Occipital lobe (tissue), 3 donors: ENCODE measurements at places on chromosomes 1 and 21.
A peak's percentile ranks its signal among the peaks of the same experiment; 100 is the strongest.

DNA sequence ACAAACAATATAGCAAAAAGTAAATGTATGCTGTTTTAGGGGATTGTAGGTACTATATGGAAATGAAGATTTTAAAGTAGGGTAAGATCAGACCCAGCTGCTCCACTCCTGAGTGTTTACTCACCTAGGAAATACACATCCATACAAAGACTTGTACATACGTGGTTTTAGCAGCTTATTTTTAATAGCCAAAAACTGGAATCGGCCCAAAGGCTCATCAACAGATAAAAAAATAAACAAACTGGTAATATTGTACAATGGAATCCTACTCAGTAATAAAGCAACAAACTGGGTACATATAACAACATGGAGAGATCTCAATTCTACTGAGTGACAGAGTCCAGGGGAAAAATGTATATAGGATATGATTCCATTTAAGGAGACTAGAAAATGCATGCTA is 179.2 kb upstream of the TMEM51 start:
- no peak for DNase-seq

DNA sequence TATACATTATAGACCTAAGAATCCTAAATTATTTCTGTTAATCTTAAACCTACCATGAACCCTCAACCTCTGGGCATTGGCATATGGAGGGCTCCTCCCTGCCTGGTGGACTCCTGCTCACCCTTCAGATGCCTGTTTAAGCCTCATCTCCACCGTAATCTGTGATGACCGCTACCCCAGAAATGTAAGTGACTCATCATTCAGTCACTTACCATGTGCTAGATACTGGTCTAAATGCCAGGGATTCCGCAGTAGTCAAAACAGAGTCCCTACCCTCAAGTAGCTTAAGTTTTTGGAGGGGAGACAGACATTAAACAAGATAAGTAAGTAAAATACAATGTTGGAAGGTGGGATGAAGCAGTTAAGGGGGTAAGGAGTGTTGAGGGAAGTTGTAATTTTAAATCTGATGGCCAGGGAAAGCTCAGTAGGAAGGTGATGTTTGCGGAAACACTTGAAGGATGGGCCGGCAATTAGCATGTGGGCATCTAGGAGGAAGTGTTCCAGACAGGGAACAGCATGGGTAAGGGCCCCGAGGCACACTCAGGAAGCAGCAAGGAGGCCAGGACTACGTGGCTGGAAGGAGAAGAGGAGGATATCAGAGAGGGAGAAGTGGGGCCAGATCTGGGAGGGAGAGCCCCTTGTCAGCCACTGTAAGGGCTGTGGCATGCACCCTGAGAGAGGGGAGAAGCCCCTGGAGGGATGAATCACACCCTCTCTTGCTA is 141.7 kb upstream of the HOOK1 start:
- DNase-seq: no peak

DNA sequence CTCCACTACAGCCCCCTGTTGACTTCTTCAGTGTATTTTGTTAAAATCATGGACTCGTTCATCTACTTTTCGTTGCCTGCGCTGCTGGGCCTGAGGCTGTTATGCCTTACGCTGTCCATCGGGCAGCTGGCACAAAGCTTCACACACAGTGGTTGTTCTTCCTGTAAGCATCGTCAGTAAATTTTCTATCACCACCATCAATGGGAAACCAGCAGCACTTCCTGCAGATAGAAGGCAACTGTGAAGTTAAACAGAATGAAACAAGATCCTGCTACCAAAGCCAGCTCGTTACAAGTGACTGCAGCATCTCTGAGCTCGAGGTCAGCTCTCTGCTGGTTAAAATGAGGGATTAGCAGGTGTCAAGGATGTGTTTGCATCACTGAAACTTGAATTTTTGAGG is 21.9 kb upstream of the PADI6 start:
- DNase-seq: no peak

- no peak for DNase-seq
Measured at GRCh38 chr1:38667626-38668025, 191.9 kb downstream of the RRAGC start.

- no peak for DNase-seq
Measured at GRCh38 chr1:55579332-55580001, 364.3 kb upstream of the USP24 start.

DNA sequence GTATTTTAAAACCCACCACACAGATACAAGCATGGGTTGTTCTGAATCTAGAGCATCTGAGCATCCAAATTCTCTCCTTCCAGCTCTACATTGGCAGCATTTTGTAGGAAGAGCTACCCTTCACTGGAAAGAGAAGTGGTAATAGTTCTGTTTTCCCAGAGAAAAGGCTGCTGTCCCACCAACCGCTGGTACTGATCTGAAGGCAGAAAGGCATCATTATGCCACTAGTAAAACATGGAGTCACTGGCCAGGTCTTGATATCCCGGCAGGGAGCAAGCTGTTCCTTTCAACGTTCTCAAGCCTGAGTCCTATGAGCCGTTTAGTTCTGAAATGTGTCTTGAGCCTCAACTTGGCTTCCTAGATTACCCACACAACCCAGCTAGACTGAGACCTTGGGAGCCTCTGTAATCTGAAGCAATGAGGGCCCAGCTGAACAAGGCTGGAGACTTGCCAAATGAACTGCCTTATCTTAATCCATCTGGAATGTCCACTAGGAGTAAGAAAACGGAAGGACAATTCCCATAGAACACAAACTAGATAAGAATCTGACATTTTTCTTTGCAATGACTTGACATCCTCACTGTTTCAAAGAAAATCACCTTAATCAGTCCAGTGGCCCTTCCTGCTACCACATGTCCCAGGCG is 116.8 kb downstream of the KCNH1 start:
- no peak for DNase-seq

DNA sequence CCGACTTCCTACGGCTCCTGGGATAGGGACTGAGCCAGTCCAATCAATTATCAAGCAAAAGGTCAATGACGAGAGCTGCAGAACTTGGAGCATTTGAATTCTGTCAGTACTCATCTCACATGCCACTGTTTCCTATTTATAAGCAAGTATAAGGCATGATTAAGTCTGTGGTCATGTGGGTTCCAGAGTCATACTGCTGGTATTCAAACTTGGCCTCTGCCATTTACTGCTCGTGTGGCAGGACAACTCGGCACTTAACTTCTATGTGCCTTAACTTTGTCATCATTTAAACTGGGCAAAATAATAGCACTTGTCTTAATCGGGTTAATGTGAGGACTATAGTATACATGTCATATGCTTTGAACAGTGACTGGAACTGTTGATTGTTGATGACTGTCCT is 44.9 kb upstream of the TNFSF18 start:
- DNase-seq: no peak

DNA sequence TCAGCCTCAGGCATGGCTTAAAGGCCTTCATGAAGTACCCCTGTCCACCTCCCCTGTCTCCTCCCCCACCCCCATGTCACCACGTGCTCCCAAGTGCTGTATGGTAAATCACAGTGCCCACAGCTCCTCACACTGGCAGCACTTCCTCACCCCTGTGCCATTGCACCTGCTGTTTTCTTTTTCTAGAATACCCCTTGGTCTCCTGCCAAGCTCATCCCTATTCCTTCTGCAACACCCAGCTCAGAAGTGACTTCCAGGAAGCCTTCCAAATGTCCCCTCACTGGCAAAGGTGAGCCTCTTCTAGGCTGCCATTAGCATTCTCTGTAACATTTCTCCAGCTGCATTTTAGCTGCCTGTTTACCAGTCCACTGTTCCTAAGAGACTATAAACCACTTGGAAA is 9.4 kb downstream of the AKNAD1 start:
- no peak for DNase-seq

DNA sequence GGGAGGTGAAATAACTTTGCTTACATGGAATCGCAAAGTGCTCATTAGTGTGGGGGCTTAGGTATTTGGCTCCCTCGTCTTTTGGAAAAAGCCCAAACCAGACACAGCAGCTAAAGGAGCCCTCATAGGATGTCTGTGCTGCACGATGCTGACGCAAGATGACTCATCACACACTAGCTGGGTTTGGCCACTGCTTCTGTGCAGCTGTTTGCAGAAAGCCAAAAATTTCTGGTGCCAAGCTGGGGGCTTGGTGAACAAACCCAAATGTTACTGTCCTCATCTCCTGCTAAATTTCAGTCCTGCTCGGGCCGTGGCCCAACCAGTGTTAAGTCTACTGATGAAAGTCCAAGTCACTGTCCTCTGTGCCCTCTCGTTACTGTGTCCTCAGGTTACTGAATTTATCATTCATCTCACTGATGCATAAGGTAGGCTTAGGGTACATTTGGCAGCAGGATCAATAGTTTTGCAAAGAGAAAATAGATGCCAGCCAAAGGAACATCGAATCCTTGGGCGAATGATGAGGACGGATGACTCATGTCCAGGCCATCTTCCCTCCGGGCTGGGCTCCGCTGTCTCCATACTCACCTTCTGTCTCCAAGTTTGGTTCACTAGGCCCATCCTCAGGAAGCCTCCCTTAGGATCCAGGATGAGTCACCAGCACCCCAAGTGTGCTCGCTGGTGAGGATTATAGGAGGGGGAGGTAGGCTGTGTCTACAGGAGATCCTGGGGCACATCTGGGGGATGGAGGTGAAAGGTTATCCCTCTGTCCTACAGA is 177.7 kb downstream of the ADSS2 start:
- peak; percentile 62 for DNase-seq

GRCh38 chr1:205528446-205528886 is 24.0 kb downstream of the CDK18 start:
- no peak for DNase-seq

DNA sequence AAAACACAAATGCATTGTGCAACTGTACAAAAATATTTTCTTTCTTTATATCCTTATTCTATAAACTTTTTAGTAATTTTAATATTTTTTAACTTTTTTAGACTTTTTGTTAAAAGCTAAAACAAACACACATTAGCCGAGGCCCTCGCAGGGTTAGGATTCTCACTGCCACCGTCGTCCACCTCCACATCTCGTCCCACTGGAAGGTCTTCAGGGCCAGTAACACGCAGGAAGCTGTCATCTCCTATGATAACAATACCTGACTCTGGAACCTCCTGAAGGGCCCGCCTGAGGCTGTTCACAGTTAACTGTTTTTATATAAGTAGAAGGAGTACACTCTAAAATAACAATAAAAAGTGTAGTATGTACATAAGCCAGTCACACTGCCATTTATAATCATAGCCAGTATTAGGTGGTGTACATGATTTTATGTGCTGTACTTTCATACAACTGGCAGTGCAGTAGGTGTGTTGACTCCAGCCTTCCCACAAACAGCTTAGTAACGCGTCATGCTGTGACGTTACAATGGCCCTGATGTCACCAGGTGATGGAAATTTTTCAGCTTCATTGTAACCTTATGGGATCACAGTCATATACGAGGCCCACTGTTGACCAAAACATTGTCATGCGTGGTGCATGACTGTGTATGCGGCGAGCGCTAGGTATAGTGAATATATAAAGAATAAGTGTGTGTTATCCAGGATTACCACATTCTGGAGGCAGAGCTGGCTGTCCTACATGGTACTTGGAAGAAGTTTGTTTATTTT is 8.8 kb downstream of the TFF2 start:
- DNase-seq: no peak

DNA sequence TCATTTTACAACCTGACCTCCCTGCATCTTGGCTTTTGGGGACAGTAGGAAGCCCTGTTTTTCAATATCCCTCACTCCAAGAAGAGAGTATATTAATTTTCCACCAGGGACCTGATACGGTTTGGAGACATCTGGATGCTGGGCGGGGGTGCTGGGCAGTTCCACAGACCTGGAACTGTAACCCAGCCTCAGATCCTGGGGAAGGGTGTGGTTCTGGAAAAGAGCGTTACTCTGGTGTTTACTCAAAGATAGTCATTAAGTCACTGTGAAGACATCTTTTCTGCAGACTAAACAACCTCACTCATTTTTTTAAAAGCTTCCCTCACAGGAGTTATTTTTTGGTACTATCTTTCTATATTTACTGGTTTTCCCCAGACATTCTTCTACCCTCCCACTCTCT is 189.8 kb downstream of the CLIC6 start:
- no peak for DNase-seq

DNA sequence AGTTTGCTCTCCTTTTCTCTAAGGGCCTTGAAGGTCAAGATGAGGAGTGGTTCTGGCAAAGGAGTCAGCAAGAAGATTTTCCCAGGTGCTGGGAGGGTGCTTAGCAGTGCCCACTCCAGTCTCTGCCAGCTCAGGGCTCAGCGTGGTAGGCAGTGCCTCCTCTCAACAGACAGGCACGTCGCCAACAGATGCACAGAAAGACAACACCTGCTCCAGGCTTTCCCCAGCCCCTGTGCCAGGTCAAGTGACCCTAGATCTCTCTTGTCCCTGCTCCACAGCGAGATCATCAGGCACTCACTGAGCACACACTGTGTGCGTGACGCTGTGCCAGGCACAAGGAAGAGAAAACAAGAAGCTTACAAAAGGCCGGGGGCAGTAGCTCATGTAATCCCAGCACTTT is 86.0 kb downstream of the CASZ1 start:
- no peak for DNase-seq

- DNase-seq: no peak
Measured at GRCh38 chr1:113886417-113887401, 672 bp downstream of the BCL2L15 start.

DNA sequence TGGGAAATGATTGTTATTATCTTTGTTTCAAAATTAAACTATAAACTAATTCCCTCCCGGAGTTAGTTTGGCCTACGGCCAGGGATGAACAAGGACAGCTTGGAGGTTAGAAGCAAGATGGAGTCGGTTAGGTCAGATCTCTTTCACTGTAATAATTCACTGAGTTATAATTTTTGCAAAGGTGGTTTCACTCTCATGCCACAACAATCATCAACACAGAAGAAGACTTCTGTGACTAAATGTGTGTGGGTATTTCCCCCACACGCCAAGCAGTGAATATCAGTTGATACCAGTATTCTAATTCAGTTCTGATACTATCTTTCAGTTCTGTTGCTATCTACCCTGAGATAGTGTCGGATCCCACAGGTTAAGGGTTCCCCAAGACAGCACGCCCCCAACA is 215.1 kb downstream of the S1PR1 start:
- no peak for DNase-seq

DNA sequence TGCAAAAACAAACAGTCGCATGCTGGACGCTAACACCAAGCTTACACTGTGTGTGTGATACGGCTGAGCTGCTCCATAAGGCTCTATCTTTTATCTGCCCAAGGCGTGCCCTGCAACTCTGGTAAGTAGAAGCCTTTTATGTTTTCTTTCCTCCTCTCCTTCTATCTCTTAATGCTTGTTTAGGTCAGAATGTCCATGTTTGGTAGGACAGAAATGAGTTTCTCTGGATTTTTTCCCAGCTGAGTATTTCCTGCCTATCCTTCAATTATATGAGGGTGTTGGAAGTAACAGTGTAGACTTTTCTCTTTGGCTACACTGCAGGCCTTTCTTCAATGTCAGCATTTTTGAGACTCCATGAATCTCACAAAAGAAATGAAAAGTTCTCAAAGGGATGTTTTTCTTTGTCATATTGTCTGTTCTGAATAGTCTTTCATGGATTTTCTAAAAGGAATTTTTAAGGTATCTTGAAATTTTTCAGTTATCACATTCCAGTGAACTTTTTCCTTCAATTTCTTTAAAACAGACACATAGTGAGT is 124.2 kb downstream of the MACF1 start:
- no peak for DNase-seq

GRCh38 chr1:15218287-15219279 is 28.4 kb upstream of the FHAD1 start:
- DNase-seq: no peak

- no peak for DNase-seq
Measured at GRCh38 chr1:116769561-116769977, 15.3 kb downstream of the CD2 start.
